ENCODE measurements at places on chromosomes 1 and 21. TPM values are rescaled to one million over a fixed set of nuclear protein-coding genes. Genes with fewer than 3 reads are reported as not detected.

Gene CTSK
- 3.1 TPM for total RNA-seq

DNA sequence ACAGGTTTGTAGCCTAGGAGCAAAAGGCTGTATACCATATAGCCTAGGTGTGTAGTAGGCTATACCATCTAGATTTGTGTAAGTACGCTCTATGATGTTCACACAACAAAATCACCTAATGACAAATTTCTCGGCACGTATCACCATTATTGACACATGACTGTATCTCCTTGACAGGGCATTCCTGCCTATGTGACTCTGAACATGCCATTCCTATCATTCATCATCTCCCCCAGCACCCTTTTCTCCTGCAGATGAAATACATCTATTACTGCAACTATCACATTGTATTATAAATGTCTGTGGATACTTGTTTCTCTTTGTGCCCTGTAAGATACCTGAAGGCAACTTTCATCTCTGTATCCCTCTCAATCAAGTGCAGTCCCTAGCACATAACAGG lies 29.9 kb downstream of the TP53BP2 start:
- DNase-seq, result peak; percentile 86

DNA sequence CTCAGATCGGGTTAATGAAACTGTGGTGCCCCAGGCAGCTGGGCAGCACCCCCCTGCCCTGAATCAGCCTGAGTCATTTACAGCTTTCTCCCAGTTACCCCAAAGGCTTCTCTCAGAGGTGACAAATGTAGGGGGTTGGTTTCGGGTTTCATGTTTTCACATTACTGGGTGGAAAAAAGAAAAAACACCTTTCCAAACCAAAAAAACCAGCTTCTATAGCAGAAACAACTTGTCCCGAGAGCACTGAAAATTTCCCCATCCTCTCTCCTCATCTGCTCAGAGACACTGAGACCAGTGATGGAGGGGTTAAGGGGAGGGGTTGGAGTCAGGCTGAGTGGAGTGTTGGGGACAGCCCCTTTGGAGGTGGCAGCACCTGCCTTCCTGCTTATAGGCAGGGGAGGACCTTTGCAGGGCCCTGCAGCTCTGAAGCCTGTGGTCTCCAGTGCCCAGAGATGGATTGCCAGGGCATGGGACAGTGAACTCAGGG lies 15.6 kb downstream of the UTP11 start:
- peak; percentile 87 for DNase-seq

- no peak for DNase-seq
These were observed 5.6 kb downstream of the LCK start for GRCh38 chr1:32256473-32257226.
